ENCODE measurements at places on chromosomes 4 and X.

DNA sequence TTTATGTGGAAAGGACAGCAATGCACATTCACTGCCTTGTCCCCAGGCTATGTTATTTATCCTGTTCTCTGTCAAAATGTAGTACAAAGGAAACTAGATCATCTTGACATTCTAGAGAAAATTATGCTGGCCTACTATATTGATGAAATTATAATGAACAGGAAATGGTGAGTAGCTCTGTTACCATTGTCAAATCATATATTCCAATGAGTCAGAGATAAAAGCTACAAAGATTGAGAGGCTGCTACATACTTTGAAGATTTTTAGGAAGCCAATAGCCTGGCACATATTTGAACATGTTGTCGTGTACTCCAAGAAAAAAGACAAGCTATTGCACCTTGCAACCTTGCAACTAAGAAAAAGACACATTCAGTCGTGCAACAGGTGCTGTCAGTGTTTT lies 52.7 kb upstream of the TET2 start:
- no peak for DNase-seq

DNA sequence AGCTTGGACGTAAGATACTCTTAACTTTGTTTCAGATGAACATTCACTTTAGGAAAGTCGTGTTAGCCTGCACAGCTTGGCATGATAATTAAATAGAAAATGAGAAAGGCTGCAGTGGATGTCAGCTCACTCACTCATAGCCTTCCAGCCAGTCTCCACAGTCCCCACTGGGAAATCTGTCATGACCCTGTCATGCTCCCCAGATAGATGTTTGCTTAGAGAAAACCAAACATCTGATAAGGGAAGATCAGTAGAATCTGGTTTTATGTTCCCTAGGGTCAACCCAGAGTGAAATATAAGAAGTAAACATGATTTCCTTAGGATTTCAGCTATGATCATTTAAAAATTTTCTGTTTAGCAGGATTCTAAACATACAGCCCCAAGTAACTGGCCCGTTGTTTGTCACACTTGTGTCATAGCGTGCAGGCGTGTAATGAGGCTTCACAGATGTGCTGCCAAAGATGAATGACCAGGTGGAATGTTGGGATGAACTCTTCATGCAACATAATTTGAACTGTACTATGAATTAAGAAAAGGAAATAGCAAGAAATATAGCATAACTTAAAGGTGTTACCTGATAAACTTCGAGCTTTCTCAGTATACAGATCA lies 180.1 kb downstream of the BANK1 start:
- DNase-seq: no peak

GRCh38 chrX:34875204-34875603 lies 67.4 kb upstream of the FAM47B start:
- DNase-seq: no peak

DNA sequence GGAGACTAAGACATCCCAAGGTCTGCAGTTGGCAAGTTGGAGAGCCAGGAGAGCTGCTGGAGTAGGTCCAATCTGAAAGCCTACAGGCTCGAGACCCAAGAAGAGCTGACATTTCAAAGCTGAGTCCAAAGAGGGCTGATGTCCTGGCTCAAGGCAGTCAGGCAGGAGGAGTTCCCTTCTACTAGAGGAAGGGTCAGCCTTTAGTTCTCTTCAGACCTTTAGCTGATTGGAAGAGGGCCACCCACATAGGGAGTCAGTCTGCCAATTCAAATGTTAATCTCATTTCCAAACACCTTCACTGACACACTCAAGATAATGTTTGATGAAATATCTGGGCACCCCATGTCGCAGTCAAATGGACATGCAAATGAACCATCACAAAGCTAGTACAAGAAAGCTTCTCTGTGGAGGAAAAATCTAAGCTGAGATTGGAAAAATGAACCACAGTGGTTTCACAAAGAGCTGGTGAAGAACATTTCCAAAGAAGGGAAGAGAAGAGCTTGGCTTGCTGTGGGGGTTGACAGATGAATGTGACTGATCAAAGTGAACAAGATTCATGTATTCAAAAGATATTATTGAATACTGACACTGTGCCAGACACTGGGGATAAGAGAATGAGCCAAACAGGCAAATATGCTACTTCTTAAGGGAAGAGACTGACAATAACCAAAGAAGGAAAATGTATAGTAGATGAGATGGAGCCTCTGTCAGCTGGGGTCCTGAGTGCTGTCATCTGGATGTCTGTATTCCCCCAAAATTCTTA lies 61.2 kb downstream of the STK32B start:
- no peak for DNase-seq

DNA sequence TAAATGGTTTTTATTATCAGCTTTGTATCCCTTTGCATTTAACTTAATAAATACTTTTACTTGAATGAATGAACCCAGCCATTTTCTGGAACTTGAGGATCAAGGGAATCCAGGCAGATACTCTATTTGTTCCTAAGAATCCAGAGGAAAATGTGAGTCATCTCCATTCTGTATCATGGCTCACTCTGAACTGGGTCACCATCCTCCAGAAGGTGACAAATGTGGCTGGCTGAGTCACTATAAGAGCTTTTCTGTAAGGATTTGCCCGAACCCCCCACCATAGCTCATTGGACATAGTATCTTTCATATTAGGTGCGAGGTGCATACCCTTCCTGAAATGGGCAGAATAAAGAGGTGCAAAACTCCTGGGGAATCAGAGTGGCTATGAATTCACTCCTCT lies 25.8 kb downstream of the RTL9 start:
- DNase-seq: no peak

GRCh38 chrX:130165181-130165702 lies 399 bp downstream of the AIFM1 start:
- no peak for DNase-seq

GRCh38 chr4:135164601-135165000 lies 963.0 kb upstream of the PABPC4L start:
- no peak for DNase-seq

DNA sequence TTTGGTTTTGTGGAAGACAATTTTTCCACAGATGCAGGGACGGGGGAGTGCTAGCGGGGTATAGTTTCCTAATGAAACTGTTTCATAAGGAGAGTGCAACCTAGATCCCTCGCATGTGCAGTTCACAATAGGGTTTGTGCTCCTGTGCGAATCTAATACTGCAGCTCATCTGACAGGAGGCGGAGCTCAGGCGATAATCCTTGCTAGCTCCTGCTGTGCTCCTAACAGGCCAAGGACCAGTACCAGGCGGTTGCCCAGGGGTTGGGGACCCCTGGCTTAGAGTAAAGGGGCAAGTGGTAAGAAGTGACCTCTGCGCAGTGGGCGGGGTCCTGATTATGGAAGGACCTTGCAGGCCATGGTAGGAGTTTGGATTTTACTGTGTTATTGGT lies 3.8 kb downstream of the SCML1 start:
- DNase-seq: no peak

DNA sequence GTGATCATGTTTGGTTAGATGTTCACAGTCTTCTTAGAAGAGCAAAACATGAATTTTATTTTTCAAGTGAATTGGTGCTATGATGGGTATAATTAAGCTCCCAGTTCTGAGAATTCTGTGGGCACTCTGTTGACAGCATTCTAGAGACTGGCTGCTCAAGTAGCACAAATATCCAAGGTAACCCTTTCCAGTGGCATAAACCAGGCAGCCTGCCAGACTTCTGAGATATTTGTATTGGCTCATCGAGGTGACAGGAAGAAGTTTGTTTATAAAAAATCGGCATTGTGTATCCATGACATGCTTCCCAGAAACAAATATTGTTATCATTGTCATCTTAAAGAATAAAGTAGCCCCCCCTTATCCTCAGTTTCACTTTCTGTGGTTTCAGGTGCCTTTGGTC lies 28.3 kb downstream of the LANCL3 start:
- peak; percentile 54 for DNase-seq

DNA sequence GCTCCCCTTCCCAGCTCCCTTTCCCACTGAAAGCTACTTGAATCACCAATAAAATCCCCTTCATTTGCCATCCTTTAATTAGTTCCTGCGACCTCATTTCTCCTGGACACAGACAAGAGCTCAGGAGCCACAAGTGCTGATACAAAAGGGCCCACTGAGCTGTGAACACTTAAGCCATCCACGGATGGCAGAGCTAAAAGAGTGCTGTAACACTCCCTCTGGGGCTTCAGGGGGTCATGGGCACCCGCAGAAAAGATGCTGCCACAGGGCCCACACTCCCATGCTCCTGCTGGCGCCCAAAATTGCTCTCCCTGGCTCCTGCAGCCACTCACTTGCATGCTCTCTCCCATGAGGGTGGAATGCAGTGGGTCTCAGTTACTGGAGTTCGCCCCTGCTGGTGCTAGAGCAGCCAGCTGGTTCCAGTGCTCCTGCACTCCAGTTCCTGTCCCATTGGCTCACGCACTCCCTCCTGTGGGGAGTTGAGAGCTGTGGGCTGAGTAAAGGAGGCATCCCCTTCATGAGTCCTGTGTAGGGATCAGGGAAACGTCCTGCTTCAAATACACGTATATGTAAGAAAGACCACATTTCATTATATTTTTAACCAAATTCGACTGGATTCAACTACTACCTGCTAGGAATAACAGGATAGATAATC lies 1291.0 kb downstream of the ARAP2 start:
- no peak for DNase-seq
